ENCODE measurements at places on chromosomes 6 and 20.

DNA sequence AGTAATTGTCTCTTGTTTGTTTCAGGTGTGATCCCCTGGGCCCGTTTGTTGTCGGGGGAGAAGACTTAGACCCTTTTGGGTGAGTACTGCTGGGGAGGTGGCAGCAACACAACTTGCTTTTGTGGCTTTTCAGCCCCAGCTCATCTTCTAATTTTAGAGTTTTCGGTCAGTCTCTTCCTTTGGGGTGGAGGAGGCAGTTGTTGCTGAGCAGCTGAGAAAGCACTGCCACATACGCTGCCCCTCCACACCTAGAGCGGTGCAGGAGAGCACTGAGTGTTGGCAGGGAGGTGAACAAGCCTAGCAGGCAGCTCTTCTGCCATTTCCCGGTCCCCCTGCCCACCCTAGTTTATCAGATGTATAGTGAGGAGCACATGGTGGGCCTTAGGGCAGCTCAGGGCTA lies 21.7 kb downstream of the TMEM74B start:
- no peak for DNase-seq

DNA sequence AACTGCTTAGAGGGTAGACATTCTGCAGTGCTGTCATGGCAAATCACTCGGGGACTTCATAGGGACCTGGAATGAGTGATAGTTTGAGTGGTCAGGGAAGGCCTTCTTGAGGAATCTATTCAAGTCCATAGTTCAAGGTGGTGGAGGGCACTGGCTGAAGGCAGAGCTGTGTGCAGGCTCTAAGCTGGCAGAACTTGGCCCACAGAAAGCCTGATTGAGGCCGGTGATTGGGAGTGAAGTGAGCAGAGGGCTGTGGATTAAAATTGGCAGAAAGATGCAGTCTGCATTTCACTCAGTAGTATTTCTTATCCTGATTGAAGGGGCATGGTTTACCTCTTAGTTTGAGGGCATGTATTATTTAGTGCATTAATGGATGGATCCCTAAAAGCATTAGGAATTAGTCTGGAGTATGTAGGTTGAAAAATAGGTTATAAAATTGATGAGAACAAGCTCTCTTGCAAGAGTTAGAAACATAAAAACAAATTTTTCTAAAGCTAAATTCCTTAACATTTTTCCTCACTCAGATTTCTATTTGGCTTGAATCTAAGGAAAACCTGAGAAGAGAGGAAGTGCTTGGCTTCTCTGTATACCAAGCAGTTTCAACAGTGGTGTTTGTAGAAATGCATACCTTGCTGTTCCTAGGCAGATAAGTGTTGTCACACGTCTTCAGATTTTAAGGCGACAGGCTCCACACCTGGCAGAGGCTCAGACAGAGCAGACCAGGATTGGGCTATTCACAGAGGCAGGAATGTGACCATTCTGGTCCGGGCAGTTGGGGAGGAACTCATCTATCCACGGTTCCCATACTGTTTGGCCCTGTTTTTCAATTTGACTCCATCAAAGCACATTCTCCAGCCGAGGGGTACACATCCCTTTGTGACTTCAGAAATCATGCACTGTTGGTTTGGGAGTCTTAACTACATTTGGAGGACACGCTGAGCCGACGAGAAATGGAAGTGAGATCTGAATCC lies 45.2 kb downstream of the UTRN start:
- DNase-seq = no peak

GRCh38 chr20:54152227-54153040 lies 21.4 kb downstream of the CYP24A1 start:
- DNase-seq = no peak

GRCh38 chr6:137171824-137172733 lies 1.4 kb downstream of the IL22RA2 start:
- DNase-seq = no peak

DNA sequence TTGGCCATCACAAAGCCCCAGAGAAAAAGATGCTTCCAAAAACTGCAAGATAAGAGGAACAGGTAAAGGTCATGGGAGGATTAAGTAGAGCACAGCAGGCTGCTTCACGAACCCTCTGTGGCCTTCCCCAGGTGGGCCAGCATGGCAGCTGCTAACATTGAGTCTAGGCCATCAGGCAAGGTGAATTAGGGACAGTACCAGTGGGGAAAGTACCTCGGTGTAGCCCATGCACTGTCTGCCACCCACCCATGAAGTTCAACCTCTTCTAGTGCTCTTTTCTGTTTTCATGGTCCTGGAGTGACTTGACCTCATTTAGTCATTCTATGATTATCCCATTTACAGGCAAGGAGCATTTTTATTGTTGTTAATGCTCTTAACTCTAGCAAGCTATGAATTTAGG lies 108.6 kb upstream of the DUSP22 start:
- no peak for DNase-seq

Data from hematopoietic multipotent progenitor cell treated with erythropoietin and hydrocortisone succinate and interleukin-3 and kit ligand, for 17 days (in vitro differentiated cells).